ENCODE measurements at places on chromosomes 6 and 20. TPM values are rescaled to one million over a fixed set of nuclear protein-coding genes. Genes with fewer than 3 reads are reported as not detected.
A peak's percentile ranks its signal among the peaks of the same experiment; 100 is the strongest.

DNA sequence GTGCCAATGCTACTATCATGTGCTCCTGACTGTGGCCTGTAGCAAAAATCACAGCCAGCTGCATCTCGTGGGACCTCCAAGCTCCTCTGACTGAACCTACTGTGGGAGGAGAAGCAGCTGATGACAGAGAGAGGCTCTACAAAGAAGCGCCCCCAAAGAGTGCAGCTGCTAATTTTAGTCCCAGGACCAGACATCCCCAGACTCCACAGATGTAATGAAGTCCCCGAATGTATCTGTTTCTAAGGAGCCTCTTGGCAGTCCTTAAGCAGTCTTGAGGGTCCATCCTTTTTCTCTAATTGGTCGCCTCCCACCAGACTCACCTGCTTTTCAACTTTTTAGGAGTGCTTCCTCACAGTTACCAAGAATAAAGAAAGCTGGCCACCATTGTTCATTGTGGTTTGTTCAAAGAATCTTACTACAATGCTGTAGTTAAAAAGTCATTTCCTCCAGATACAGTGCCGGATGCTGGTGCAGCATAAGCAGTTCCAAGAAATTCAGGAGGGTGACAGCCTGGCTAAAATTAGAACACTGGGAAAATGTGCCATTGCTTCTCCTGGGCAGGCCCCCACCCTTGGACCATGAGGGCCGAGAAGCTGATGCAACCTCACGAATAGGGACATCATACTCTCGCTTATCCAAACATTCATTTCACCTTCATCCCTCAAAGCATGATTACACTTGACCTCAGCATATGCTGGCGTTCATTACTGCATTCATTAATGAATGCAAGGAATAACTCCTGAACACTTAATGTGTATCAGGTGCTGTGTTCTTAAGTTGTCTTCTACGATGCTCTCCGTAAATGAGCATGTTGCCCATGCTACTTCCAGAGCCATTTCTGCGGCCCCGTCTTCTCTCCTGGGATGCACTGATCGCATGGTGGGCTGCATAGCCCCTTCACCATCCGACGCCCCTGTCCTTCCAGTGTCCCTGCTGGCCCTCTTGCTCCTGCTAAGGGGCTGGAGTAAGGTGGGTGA, 66.4 kb downstream of the LY86 start:
- no peak for DNase-seq

DNA sequence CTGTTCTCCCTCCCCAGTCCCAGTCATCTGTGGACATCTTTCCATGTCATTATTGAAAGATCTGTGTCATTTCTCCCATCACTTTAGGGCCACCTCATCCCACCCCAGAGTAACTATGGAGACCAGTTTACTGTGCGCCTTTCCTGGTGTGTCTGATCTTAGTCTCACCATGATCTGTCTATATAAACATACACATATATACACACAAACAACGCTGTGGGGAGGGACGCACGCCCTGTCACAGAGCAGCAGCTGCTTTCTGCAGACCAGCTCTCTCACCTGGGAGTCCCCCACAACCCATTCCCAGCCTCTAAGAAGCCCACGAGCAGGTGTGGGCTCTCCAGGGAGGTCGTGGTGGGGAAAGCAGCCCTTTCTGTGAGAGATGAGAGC, 68.1 kb upstream of the TOX2 start:
- no peak for DNase-seq

GRCh38 chr20:45685896-45686295, 15.9 kb upstream of the WFDC11 start:
- no peak for DNase-seq

- DNase-seq = peak; percentile 33
Observed at GRCh38 chr6:167285077-167285770, 5.9 kb upstream of the UNC93A start.

The BPIFB1 gene
- total RNA-seq = not detected

The PCSK2 gene
- total RNA-seq = 43.2 TPM

The NKAPL gene
- 0.67 TPM for total RNA-seq

The CALHM4 gene
- not detected for total RNA-seq

All from thyroid gland (tissue), 4 donors.